Osteoblast (primary cell): ENCODE measurements at places on chromosomes 13 and 19.

DNA sequence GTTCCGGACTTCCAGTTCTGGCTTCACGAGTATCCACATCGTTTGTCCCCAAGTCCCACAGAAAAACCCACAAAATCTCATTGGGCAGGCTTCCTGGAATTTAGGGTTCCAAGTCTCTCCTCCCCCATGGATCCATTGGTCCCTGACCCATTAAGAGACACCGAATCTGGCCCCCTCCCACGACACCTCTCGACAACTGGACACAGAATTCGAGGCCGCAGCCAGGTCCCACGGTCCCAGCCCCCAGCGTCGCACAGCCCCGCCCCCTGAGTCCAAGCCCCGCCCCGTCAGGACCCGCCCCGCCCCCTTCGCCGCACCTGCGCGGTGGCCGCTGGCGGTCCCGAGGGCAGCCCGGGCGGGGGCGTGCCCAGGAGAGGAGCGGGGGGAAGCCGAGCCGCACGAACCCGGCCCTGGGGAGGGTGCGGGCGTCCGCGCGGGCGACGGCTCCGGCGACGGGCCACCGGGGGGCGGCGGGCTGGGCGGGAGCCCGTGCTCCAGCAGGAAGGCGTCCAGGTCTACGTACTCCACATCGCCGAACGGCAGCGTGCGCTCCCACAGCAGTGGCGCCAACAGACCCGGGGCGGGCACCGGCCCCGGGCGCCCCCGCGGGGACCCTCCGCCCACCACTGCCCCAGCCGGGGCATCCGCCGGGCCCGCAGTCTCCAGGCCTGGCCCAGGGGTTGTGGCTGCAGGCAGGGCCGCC, 1.8 kb downstream of the DBP start:
- peaks cover 55% of the 10 kb centered on the region for H3K4me1 ChIP-seq
- H3K27me3 ChIP-seq: peaks cover 5% of the 10 kb centered on the region
- H3K4me3 ChIP-seq: peak overlapping the region; percentile 70
- no peaks in the 10 kb centered on the region for H3K36me3 ChIP-seq

DNA sequence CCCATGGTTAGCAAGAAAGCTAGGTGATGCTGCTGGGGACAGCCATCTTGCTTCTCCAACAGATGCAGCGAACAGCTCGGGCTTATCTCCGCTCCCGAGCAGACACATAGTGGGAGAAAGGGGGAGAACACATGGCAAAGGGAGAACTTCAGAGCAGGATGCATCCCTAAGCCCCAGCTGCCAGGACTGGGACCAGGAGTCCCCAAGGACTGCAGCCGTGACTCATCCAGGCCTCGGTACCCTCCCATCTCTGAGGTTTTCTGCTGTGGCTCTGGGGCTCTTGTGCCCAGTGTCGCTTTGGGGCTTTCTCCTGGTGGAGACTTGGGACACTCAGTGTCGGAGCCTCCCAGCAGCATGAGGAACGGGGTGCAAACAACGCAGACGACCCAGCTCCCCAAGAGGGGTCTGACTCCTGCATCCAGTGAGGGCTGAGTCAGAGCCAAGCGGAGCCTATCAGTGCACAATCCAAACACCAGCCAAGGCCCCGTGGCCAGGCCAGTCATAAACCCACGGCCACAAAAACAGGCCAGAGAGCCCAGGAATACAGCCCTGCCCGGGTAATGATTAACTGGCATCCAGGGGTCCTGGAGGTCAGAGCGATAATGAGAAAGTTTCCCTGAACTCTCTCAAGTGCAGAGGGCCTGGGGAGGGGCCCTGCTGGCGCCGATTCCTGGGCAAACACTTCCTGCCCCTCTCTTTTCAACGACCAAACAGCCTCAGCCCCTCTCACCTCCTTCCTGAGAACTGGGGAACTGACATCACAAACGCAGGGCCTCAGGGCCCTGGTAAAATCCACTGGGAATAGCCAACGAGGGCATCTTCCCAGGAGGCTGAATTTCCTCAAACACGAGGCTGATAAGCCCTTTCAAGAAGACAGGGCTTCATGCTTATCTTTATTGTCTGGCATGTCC, 202.9 kb downstream of the USP12 start:
- H3K27ac ChIP-seq: peak overlapping the region; percentile 20
- no peak overlapping the region for H3K4me3 ChIP-seq
- no peaks in the 10 kb centered on the region for H3K36me3 ChIP-seq

GRCh38 chr19:13152974-13153568, 2.9 kb downstream of the IER2 start:
- H3K27ac ChIP-seq: peak overlapping the region; percentile 94
- H3K27me3 ChIP-seq: no peaks in the 10 kb centered on the region
- H3K4me3 ChIP-seq: peak overlapping the region; percentile 71

- no peak for DNase-seq
- no peak overlapping the region for H3K27ac ChIP-seq
- no peaks in the 10 kb centered on the region for H3K4me1 ChIP-seq
- no peak overlapping the region for H3K4me3 ChIP-seq
- peaks cover 7% of the 10 kb centered on the region for H3K27me3 ChIP-seq
Measured at GRCh38 chr13:26230703-26231102, 8.6 kb upstream of the RNF6 start.

DNA sequence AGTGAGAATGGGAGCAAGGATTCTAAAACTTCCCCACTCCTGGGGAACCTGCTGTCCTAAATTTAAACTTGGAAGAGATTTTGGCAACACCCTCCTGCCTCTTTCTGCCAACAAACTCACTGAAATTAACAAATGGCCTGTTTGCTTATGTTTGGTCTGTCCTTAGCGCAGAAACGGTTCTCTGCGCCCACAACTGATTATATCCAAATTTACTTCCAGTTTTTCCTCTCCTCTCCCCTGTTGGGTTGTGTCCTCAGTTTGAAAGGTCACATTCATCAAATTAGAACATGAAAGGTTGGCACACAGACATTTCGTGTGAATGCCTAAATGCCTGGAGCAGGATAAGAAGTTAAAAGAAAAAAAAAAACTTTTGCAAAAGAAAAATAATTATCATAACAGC, 56.4 kb upstream of the MRI1 start:
- H3K4me3 ChIP-seq: no peak overlapping the region
- no peaks in the 10 kb centered on the region for H3K4me1 ChIP-seq
- peak; percentile 17 for DNase-seq
- no peaks in the 10 kb centered on the region for H3K27me3 ChIP-seq
- no peak overlapping the region for H3K27ac ChIP-seq

- DNase-seq: no peak
- no peaks in the 10 kb centered on the region for H3K36me3 ChIP-seq
- H3K27ac ChIP-seq: no peak overlapping the region
- H3K27me3 ChIP-seq: peaks cover 11% of the 10 kb centered on the region
- H3K4me3 ChIP-seq: no peak overlapping the region
- no peaks in the 10 kb centered on the region for H3K4me1 ChIP-seq
Measured at GRCh38 chr13:29710511-29710910, 115.0 kb upstream of the SLC7A1 start.

GRCh38 chr19:16472992-16473391, 1.2 kb upstream of the EPS15L1 start:
- no peak for DNase-seq
- peaks cover 9% of the 10 kb centered on the region for H3K4me1 ChIP-seq
- H3K36me3 ChIP-seq: no peaks in the 10 kb centered on the region
- no peaks in the 10 kb centered on the region for H3K27me3 ChIP-seq

- peak overlapping the region; percentile 43 for H3K4me3 ChIP-seq
- peaks cover 41% of the 10 kb centered on the region for H3K4me1 ChIP-seq
- no peaks in the 10 kb centered on the region for H3K36me3 ChIP-seq
- no peak for DNase-seq
- no peak overlapping the region for H3K27ac ChIP-seq
Measured at GRCh38 chr13:75489502-75490263, 7.7 kb upstream of the TBC1D4 start.

DNA sequence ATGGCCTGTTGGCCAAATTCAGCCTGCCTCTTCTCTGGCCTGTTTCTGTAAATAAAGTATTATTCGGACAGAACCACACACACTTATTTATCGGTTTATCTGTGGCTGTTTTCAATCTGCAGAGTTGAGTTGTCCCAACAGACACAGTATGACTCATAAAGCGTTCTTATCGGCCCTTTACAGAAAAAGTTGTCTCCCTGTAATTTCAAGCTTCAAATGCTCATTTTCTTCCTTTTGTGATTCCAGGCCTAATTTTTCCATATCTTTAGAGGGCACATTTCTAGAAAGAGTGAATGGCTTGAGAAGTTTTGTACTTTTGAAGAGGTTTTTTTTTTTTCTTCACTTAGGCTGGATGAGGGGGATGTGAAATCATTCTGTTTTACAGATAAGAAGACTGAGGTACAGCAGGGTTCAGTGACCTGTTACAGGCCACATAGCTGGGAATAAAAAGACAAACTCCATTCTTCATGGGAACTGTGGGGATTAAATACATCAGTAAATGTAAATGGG, 440.9 kb downstream of the TSHZ3 start:
- H3K27ac ChIP-seq: no peak overlapping the region
- no peaks in the 10 kb centered on the region for H3K36me3 ChIP-seq
- DNase-seq: no peak

- no peak overlapping the region for H3K4me3 ChIP-seq
- H3K4me1 ChIP-seq: peaks cover 19% of the 10 kb centered on the region
- DNase-seq: no peak
- H3K27me3 ChIP-seq: no peaks in the 10 kb centered on the region
- H3K36me3 ChIP-seq: peaks cover under 1% of the 10 kb centered on the region
Measured at GRCh38 chr13:50916701-50917184, 7.2 kb downstream of the RNASEH2B start.

DNA sequence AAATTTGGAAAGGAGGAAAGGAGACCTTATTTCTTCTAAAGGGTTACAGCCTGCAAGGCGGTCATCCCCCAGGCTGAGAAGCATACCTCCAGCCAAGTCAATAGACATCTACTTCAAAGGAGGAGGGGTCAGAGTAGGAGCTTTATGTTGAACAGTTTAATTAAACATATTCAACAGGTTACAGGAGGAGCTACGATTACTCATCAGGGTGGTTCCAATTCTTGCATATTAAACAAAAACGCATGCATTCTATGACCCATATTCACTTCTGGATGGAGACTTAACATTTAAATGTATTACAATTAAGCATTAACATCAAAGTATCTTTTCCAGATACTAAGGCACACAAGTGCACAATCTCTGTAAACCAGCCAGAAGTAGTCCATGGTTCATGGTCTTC, 1955.0 kb downstream of the PCDH9 start:
- no peak overlapping the region for H3K27ac ChIP-seq
- no peak overlapping the region for H3K4me3 ChIP-seq
- no peak for DNase-seq
- no peaks in the 10 kb centered on the region for H3K27me3 ChIP-seq
- H3K36me3 ChIP-seq: no peaks in the 10 kb centered on the region

DNA sequence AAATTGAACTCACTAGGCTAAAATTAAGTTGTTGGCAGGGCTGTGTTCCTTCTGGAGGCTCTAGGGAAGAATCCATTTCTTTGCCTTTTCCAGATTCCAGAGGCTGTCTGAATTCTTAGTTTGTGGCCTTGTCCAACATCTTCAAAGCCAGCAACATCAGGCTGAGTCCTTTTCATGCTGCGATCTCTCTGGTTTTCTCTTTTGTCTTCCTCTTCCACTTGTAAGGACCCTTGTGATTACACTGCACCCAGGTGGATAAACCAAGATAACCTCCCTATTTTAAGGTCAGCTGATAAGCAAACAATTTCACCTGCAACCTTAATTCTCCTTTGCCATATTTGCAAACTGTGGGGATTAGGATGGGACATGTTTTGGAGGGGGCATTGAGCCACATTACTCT, 11.5 kb downstream of the UTP14C start:
- no peaks in the 10 kb centered on the region for H3K27me3 ChIP-seq
- H3K4me3 ChIP-seq: no peak overlapping the region
- H3K36me3 ChIP-seq: no peaks in the 10 kb centered on the region
- H3K27ac ChIP-seq: no peak overlapping the region
- no peak for DNase-seq

DNA sequence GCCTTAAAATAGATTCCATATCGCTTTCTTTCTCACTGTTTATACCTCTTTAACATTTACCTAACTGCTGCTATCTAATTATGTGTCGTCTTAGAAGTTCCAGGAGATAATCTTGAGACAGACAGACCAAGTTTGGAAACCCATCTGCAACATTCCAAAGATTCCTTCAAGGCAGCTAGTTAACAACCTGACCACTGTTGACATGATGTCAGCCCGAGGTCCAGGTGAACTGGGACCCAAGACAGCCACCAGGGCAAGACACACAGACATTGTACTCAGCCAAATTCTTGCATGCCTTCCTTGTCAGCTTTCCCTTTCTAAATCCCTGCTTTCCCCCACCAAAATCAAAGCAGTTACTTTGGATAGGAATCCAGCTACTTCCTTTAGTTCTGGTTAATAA, 1476.5 kb upstream of the PRR20A start:
- no peaks in the 10 kb centered on the region for H3K27me3 ChIP-seq
- H3K4me3 ChIP-seq: no peak overlapping the region
- H3K36me3 ChIP-seq: no peaks in the 10 kb centered on the region
- no peak overlapping the region for H3K27ac ChIP-seq

DNA sequence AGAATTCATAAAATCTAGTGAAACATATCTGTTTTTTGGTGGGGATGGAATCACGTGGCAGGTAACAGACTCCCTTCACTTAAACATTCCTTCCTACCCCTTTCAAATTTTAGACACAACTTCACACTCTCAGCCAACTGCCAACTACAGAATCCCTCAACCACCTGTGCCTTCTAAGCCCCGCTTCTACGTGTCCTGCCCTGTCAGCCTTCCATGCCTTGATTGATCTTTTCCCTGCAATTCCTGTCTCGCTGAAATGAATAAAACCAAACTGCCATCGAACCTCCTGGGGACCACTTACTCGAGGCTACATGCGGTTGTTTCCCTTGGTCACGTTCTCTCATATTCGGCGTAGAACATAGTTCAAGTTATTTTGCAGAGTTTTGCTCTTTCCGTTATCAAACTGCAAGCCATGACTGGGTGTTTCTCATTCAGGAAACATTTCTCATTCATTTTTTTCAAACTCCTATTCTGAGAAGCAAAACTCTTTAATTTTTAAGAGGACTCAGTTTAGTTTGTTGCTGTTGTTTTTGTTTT, 1.1 kb downstream of the ZNF625 start:
- H3K27ac ChIP-seq: peak overlapping the region; percentile 65
- no peaks in the 10 kb centered on the region for H3K27me3 ChIP-seq
- H3K36me3 ChIP-seq: peaks cover 19% of the 10 kb centered on the region
- peak overlapping the region; percentile 98 for H3K4me3 ChIP-seq
- peaks cover 7% of the 10 kb centered on the region for H3K4me1 ChIP-seq

DNA sequence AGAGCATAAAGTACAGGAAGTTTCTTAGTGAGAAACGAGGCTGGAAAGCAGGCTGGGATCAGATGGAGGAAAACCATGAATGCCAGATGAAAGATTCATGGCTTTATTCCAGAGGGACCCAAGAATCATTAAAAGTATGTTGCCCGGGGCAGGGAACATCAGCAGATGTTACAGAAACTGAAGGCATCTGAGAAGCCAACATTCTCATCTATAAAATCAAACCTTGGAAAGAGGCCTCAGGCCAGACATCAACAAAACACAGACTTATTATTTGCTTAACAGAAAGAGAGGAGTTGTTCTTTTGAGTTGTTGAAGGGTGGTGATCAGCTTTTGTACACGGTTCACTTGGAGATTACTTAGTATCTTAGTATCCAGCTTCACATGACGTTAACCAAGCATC, 543.6 kb downstream of the RFC3 start:
- no peak overlapping the region for H3K27ac ChIP-seq
- H3K4me3 ChIP-seq: no peak overlapping the region
- no peak for DNase-seq
- no peaks in the 10 kb centered on the region for H3K36me3 ChIP-seq
- H3K4me1 ChIP-seq: peaks cover 31% of the 10 kb centered on the region

- H3K27ac ChIP-seq: no peak overlapping the region
- DNase-seq: no peak
- no peaks in the 10 kb centered on the region for H3K4me1 ChIP-seq
- no peak overlapping the region for H3K4me3 ChIP-seq
Measured at GRCh38 chr13:86689911-86690310, 890.7 kb upstream of the SLITRK6 start.

GRCh38 chr13:113650731-113651148, 7.3 kb downstream of the ATP4B start:
- no peak overlapping the region for H3K4me3 ChIP-seq
- peaks cover 4% of the 10 kb centered on the region for H3K4me1 ChIP-seq
- peak; percentile 36 for DNase-seq
- H3K27me3 ChIP-seq: peaks cover 6% of the 10 kb centered on the region
- no peaks in the 10 kb centered on the region for H3K36me3 ChIP-seq
